Activated CD4-positive, alpha-beta T cell treated with anti-CD3 and anti-CD28 coated beads, Interleukin-2, amount 10 ng/mL, durations not matched to agents 24 days and 14 days (primary cell): ENCODE measurements at places on chromosomes 2 and 18. TPM values are rescaled to one million over a fixed set of nuclear protein-coding genes. Genes with fewer than 3 reads are reported as not detected.
A peak's percentile ranks its signal among the peaks of the same experiment; 100 is the strongest.

The SERPINB10 gene
- not detected in 2 replicates for total RNA-seq

- H3K27me3 ChIP-seq: no peaks in the 10 kb centered on the region
- peaks cover 2% of the 10 kb centered on the region for H3K4me1 ChIP-seq
- no peak for DNase-seq
Measured at GRCh38 chr2:159226608-159227385, 59.7 kb downstream of the WDSUB1 start.

The SPC25 gene
- total RNA-seq: 22.5 and 22.8 TPM in 2 replicates

The LRATD1 gene
- not detected in 2 replicates for total RNA-seq

DNA sequence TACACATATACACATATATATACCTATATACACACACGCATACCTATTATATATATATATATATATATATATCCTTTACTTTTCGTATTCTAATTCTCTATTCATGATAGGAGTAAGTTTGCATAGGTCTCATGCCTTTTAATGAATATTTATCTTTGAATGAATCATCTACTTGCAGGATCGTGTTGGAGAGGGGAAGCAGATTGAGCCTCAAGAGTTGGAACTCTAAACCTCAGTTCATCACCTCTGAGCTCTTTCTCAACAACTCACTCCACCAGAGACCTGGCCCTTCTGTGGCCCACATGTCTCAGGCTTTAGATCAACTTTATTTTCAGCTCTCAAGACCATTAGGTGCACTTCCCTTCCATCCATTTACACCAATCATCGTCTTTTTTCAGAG is 490.4 kb upstream of the ID2 start:
- H3K27me3 ChIP-seq: peaks cover 13% of the 10 kb centered on the region
- no peaks in the 10 kb centered on the region for H3K4me1 ChIP-seq
- H3K36me3 ChIP-seq: no peaks in the 10 kb centered on the region
- no peak for DNase-seq

- no peak overlapping the region for H3K4me3 ChIP-seq
- peaks cover 13% of the 10 kb centered on the region for H3K27me3 ChIP-seq
- DNase-seq: no peak
Measured at GRCh38 chr18:44816050-44816449, 135.4 kb downstream of the SETBP1 start.

DNA sequence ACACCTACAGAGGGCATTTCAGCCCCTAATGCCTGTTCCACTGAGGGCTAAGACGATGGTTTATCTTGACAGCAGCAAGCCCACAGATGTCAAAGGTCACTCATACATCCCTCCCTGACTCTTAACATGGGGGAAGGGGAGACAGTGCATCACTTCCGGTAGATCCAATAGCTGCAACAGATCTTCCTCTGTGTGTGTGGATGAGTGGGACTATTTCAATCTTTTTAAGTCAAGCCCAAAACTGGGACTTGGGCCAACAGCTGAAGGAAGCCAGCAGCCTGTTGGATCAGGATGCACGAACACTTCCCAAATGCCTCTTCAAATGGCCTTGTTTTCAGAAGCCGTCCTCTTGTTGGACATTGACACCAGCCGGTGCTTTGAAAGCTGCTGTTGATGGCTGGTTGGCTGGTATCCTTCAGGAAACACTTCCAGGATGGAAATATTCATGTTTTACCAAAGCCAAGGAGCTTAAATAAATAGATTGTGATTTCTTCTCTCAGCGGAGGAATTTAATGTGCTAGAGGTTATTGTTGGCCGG is 59.2 kb downstream of the IL1R2 start:
- no peak overlapping the region for H3K4me3 ChIP-seq
- no peak overlapping the region for H3K27ac ChIP-seq
- peaks cover 2% of the 10 kb centered on the region for H3K4me1 ChIP-seq
- no peaks in the 10 kb centered on the region for H3K36me3 ChIP-seq

The TLX2 gene
- total RNA-seq: 0.54 and 0.70 TPM in 2 replicates

GRCh38 chr2:375956-376307 is 88.0 kb upstream of the ALKAL2 start:
- H3K4me3 ChIP-seq: no peak overlapping the region
- peaks cover 14% of the 10 kb centered on the region for H3K27me3 ChIP-seq
- DNase-seq: no peak
- H3K4me1 ChIP-seq: no peaks in the 10 kb centered on the region

The NDC80 gene
- total RNA-seq: 42.4 and 50.5 TPM in 2 replicates

DNA sequence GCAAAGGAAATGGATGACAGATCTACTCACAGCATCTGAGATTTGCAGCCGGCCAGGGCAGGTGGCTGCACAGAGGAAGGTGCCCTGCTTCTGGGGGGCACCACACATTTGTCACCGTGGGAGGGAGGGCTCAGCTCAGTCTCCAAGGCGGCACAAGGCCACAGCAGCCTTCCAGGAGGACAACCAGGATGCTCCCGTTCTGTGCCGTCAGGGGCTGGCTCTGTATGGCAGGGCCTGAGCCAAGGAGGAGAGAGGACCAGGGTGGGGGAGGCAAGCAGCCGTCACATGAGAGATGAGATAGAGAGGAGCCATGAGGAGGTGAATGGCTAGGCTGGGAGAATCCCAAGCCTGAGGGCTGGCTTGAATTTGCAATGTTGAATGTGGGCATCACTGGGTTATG is 4.6 kb upstream of the BOK start:
- DNase-seq: no peak
- H3K27me3 ChIP-seq: peaks cover 41% of the 10 kb centered on the region
- no peak overlapping the region for H3K27ac ChIP-seq
- H3K4me3 ChIP-seq: no peak overlapping the region
- H3K4me1 ChIP-seq: peaks cover 9% of the 10 kb centered on the region

The STARD6 gene
- total RNA-seq: not detected in 2 replicates

- no peak overlapping the region for H3K27ac ChIP-seq
- H3K27me3 ChIP-seq: peaks cover 2% of the 10 kb centered on the region
- no peaks in the 10 kb centered on the region for H3K36me3 ChIP-seq
Measured at GRCh38 chr18:36685580-36685979, 143.2 kb downstream of the TPGS2 start.

The AFF3 gene
- total RNA-seq: 5.7 and 5.9 TPM in 2 replicates

The ADAM23 gene
- total RNA-seq: 0.05 and 0.38 TPM in 2 replicates

- peak; percentile 86 for DNase-seq
- H3K4me3 ChIP-seq: no peak overlapping the region
- no peaks in the 10 kb centered on the region for H3K4me1 ChIP-seq
- no peaks in the 10 kb centered on the region for H3K36me3 ChIP-seq
- peaks cover 2% of the 10 kb centered on the region for H3K27me3 ChIP-seq
Measured at GRCh38 chr2:220687231-220687843, 884.8 kb downstream of the EPHA4 start.

GRCh38 chr2:100791294-100791935 is 28.5 kb upstream of the NPAS2 start:
- no peaks in the 10 kb centered on the region for H3K4me1 ChIP-seq
- no peaks in the 10 kb centered on the region for H3K36me3 ChIP-seq
- no peak overlapping the region for H3K27ac ChIP-seq
- no peak for DNase-seq
- H3K27me3 ChIP-seq: peaks cover 3% of the 10 kb centered on the region

GRCh38 chr2:232386490-232386739 is 7.9 kb downstream of the ALPP start:
- H3K4me1 ChIP-seq: no peaks in the 10 kb centered on the region
- H3K36me3 ChIP-seq: no peaks in the 10 kb centered on the region
- no peak overlapping the region for H3K4me3 ChIP-seq
- DNase-seq: no peak
- no peak overlapping the region for H3K27ac ChIP-seq

GRCh38 chr18:34709750-34710441 is at the start of gene DTNA:
Gene DTNA, plus strand, starts transcription at chr18:34710298. Its CDS starts 45,679 bp downstream, at chr18:34755977.
- H3K27me3 ChIP-seq: no peaks in the 10 kb centered on the region
- peaks cover 1% of the 10 kb centered on the region for H3K4me1 ChIP-seq
- no peaks in the 10 kb centered on the region for H3K36me3 ChIP-seq
- H3K4me3 ChIP-seq: no peak within 1 kb of the TSS

The DSG2 gene
- total RNA-seq: 0.33 and 0.47 TPM in 2 replicates

DNA sequence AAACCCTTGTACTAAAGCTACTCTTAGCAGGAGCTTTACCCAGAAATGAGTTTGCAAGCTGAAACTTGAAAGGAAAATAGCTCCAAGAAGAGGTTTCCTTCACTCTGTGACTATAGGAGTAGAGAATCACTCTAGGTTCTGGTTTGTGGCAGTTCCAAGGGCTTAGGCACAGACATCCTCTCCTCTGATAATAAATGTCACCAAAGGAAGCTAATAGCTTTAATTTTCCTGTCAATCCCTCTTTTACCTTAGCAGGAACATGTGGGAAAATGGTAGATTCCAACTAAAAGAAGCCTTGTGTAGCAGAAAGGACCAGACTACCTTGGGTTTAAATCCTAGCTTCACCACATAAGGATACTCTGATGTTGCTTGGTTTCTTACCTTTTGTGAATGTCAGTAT is 104.0 kb downstream of the FSHR start:
- no peak overlapping the region for H3K4me3 ChIP-seq
- no peak for DNase-seq
- no peaks in the 10 kb centered on the region for H3K4me1 ChIP-seq
- no peak overlapping the region for H3K27ac ChIP-seq

DNA sequence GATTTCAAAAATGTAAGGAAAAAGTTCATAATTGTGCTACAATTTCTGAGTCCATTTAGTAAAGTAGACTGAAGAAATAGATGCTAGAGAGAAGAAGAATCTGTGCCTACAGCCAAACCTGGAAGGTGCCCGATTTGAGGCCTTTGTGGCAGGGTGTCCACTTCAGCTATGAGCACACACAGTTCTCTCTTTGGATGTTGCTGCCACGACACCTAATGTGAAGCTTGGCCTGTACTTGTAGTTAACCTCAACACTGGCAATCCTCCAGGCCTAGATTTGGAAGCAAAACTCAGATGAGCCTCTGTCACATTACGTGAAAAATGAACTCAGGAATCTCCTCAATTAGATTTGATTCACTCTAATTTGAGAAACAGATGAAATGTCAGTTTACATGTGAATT is 90.1 kb upstream of the LRP1B start:
- H3K4me3 ChIP-seq: no peak overlapping the region
- H3K36me3 ChIP-seq: no peaks in the 10 kb centered on the region
- DNase-seq: no peak

The OSBPL6 gene
- 1.1 and 1.5 TPM in 2 replicates for total RNA-seq

DNA sequence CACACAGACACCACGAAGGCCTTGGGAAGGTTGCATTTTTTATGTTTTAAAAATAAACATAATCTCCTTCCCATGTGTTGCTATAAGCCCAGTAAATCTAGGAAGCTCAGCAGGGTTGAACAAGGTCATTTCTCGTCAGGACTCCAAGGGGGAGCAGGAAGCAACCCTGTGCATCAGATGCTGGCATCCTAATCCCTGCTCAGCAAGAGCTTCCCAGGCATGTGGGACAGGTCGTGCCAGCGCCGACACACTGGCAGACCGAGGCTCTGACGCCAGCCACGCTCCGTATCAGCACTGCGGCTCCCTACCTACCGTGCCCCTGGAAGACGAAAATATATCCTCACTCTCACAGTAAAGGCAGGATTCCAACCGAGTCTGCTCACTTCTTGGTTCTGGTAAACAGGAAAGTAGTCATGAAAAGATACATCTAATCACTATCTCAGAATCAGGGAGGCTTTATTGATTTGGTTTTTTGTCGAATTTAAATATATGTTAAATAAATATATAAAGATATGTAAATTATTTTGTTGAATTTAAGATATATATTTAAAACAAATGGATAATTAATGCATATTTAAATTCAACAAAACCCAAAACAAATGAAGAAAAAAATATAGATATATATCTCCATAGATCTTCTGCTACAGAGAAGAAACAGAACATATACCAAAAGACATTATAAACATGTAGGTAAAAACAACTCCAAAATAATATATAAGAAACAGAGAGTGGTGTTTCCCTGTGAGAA is 61.4 kb downstream of the TXNL1 start:
- H3K4me1 ChIP-seq: no peaks in the 10 kb centered on the region
- H3K27ac ChIP-seq: no peak overlapping the region
- no peaks in the 10 kb centered on the region for H3K36me3 ChIP-seq

The CRYGD gene
- not detected in 2 replicates for total RNA-seq

DNA sequence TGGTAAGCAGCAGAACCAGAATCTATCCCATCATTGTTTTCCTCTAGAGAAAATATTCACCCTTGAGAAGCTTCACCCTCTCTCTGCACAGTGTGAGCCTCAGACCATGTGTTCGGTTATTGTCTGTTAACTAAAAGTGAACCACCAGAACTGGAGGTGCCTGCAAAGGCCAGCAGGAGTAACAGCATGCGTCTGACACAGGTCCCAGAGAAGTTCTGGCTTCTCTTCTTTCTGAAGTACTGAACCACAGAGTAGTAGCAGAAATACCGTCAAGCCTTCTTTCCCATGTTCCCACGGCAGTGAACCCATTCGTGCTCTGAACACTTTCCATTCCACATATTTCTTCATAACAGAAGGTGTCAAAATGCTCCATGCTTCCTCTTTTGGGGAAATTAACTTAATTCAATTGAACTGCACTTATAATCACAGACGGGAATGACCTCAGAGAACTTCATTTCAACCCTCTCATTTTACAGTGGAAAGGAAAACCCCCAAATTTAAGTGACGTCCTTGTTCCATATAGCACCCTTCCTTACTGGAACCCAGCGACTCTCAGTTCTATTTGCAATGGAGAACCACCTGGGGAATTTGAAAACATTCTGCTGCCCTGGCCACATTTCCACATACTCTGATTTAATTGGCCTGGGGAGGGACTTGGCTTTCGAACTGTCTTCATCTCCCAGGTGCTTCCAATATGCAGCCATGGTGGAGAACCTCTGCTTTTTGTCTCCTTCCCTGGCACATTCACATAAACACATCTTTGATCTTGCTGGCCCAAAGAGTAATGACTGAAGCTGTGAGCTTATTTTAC is 519.1 kb downstream of the RNF144A start:
- H3K27ac ChIP-seq: peak overlapping the region; percentile 96
- H3K27me3 ChIP-seq: no peaks in the 10 kb centered on the region
- H3K4me3 ChIP-seq: peak overlapping the region; percentile 53
- H3K4me1 ChIP-seq: peaks cover 61% of the 10 kb centered on the region
- H3K36me3 ChIP-seq: peaks cover 43% of the 10 kb centered on the region

The AGXT gene
- total RNA-seq: not detected in 2 replicates

The MPP4 gene
- not detected in 2 replicates for total RNA-seq

GRCh38 chr2:157662401-157662800 is 33.7 kb upstream of the ACVR1C start:
- H3K36me3 ChIP-seq: no peaks in the 10 kb centered on the region
- no peaks in the 10 kb centered on the region for H3K4me1 ChIP-seq
- no peak overlapping the region for H3K4me3 ChIP-seq
- peaks cover 2% of the 10 kb centered on the region for H3K27me3 ChIP-seq
- peak; percentile 11 for DNase-seq
- H3K27ac ChIP-seq: no peak overlapping the region

The CDC42EP3 gene
- total RNA-seq: 10.9 and 12.8 TPM in 2 replicates

The LIPG gene
- 0.57 and 0.82 TPM in 2 replicates for total RNA-seq

The EMILIN1 gene
- total RNA-seq: 1.1 and 1.4 TPM in 2 replicates

DNA sequence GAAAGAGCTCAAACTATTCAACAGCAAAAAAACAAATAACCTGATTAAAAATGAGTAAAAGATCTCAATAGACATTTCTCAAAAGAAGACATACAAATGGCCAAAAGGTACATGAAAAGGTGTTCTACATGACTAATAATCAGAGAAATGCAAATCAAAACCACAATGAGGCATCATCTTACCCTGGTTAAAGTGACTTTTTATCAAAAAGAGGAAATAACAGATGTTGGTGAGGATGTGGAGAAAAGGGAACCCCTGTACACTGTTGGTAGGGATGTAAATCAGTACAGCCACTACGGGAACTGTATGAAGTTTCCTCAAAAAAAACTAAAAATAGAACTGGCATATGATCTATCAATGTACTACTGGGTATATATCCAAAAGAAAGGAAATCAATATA is 39.8 kb upstream of the TMEM163 start:
- H3K36me3 ChIP-seq: no peaks in the 10 kb centered on the region
- H3K4me1 ChIP-seq: no peaks in the 10 kb centered on the region
- DNase-seq: no peak
- no peak overlapping the region for H3K4me3 ChIP-seq
- H3K27ac ChIP-seq: no peak overlapping the region

- peaks cover 14% of the 10 kb centered on the region for H3K27me3 ChIP-seq
- H3K4me3 ChIP-seq: no peak overlapping the region
- no peaks in the 10 kb centered on the region for H3K36me3 ChIP-seq
Measured at GRCh38 chr2:237269138-237269875, 144.7 kb downstream of the COL6A3 start.

The CRACDL gene
- 0.07 and 0.12 TPM in 2 replicates for total RNA-seq

The SCN7A gene
- total RNA-seq: not detected in 2 replicates
